Sigmoid colon (tissue), 7 donors: ENCODE measurements at places on chromosomes 2 and 18. TPM values are rescaled to one million over a fixed set of nuclear protein-coding genes. Genes with fewer than 3 reads are reported as not detected.

GRCh38 chr2:104847586-104848160 is 6.2 kb upstream of the POU3F3 start:
- DNase-seq: no peak

- DNase-seq: no peak
Observed at GRCh38 chr2:230774348-230774951, 61.8 kb downstream of the CAB39 start.

GRCh38 chr2:216539791-216540241 is 41.2 kb downstream of the RPL37A start:
- no peak for DNase-seq

DNA sequence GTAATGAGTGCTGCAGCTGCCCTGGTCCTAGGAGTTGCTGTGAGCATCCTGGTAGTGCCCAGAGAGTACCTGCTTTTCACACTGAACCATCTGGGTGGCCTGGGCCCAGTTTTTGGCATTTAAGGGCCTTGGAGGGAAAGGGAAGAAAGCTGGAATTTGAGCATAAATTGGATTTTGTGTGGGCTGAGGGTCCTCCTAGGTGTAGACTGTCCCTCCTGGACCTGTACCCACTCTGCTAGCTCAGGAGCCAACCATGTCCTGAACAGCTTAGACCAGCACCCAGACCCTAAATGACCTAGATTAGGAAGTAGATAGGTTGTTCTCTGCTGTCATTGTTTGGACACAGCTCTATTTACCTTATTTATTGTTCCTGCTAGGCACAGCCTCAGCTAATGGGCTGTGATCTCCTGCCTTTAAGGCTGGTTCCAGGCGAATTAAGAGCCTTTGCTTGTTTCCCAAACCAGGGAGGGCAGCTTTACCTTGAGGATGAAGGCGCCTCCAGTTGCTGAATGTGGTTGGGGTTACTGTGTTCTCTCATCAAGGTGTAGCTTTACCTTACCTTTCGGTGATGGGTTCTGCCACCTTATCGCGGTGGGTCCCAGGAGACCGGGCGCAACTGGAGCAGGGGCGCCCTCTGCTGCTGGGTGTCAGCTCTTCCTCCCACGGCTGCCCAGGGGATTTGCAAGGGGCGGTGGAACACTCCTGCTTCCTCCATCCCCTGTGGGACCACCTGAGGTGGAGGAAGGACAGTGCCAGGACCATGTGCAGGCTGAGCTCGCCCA is 34.4 kb downstream of the ITGA6 start:
- DNase-seq: no peak

The LTBP1 gene
- 63.7 TPM for total RNA-seq

The KCNG2 gene
- not detected for total RNA-seq

The XDH gene
- not detected for total RNA-seq
